ENCODE measurements at places on chromosomes 13 and 19.

GRCh38 chr13:113837560-113838355 lies 26.1 kb downstream of the GAS6 start:
- DNase-seq: peak; percentile 98

GRCh38 chr13:20105161-20105689 lies 55.6 kb downstream of the GJA3 start:
- DNase-seq: no peak

DNA sequence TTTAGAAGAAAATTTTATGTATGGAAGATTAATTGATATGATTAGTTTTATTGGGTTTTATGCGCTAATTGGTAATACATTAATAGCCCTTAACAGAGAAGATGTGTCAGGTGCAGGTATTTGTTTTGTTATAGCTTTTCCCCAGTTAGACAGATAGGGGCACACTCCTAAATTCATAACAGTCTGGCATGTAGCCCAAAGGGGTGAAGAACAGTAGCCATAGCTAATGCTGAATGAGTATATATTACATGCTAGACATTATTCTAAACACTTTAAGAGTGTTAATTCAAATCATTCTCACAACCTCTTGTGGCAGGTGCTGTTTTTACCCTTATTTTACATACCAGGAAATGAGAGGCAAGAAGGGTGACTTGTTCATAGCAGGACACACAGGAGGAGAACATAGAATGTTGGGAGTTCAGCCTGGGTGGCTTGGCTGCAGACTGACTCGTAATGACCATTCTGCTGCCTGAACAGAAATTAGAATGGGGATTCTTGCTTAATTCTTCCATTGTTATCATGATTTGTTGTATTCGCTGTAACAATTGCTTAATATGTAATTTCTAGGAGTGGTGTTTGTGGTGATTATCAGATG lies 20.1 kb downstream of the PCCA start:
- DNase-seq: no peak

- DNase-seq: no peak
Observed at GRCh38 chr19:57083711-57084110, 36.1 kb upstream of the USP29 start.

DNA sequence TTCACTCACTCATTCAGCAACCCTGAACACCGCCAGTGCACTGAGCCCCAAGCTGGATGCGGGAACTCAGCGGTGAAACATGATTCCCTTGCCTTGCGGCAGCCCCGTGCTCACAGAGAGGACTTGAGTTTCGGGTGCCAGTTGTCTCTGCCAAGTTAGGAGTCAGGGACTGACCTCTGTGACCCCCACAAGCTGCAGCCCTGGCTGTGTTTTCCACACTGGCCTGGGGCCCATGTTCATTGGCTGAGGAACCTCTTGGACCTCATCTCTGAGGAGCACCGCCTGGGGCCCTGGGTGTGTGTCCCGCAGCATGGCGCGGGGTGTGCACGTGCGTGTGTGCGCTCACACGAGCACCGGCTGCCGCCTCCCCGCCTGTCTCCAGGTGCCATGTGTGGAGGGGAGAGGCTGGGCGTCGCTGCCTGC lies 31.0 kb downstream of the CAPN12 start:
- DNase-seq: no peak

- peak; percentile 95 for DNase-seq
Observed at GRCh38 chr19:48872884-48873475, 759 bp downstream of the PPP1R15A start.

DNA sequence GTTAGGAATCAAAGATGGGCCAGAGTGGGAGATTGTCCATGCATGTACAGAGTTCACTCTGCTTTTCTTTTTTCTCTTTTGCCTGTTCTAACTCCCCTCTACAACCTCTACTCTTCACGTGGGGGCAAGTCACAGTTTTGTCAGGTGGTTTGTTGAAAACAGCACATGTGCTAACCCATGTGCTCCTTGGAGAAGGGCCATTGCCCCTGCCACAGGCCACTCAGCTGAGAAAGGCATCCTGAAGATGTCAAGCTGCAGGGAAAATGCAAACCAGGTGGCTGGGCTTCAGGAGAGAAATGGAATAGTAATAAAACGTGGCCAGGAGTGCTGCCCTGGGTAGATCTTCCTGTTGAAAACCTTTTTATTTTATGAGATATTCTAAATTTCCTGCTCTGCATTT lies 35.3 kb upstream of the SLC10A2 start:
- no peak for DNase-seq

DNA sequence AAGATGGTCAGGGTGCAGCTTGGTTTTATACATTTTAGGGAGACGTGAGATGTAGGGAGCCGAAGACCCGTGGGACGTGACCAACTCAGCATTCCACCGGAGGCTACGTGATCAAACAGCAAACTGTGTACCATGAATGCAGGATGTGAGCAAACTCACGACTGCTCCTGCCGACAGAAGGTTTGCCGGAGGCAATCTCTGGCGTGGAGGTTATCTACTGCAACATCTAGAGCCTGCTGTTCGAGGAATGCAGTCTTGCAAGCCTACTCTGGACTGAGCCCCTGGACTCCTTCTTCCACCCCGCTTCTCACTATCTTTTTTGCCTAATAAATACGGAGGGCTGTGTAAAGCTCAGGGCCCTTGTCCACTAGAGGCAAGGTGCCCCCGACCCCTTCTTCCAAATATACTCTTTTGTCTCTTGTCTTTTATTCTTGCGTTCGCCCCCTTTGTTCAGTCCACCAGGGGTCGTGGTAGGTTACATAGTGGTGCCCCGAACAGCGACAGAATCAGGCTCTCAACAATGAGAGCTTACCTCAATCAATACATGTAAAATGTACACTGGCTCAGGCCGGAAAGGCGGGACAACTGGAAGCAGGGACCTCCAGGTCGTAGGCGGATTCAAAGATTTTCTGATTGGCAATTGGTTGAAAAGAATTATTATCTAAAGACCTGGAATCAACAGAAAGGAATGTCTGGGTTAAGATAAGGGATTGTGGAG lies 8.9 kb upstream of the OR1I1 start:
- DNase-seq: peak; percentile 13

DNA sequence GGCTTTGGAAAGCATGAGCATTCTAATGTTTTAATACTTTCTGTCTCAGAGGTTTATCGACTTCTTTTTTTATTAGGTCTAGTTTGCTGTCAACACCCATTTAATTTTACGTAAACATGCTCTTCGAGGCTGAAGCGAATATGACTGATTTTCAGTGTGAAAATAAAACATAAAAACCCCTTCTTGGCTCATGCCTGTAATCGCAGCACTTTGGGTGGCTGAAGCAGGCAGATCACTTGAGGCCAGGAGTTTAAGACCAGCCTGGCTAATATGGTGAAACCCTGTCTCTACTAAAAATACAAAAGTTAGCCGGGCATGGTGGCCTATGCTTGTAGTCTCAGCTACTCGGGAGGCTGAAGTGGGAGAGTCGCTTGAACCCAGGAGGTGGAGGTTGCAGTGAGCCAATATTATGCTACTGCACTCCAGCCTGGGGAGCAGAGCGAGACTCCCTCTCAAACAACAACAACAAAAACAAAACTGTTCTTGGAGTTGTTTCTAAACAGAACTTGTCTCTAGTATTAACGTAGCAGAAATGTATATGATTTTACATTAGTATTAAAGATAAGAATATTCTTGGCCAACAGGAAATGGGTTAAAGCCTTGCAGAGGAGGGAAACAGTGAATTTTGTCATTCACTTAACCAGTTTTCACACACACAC lies 7.1 kb upstream of the IGFL3 start:
- DNase-seq: peak; percentile 13

DNA sequence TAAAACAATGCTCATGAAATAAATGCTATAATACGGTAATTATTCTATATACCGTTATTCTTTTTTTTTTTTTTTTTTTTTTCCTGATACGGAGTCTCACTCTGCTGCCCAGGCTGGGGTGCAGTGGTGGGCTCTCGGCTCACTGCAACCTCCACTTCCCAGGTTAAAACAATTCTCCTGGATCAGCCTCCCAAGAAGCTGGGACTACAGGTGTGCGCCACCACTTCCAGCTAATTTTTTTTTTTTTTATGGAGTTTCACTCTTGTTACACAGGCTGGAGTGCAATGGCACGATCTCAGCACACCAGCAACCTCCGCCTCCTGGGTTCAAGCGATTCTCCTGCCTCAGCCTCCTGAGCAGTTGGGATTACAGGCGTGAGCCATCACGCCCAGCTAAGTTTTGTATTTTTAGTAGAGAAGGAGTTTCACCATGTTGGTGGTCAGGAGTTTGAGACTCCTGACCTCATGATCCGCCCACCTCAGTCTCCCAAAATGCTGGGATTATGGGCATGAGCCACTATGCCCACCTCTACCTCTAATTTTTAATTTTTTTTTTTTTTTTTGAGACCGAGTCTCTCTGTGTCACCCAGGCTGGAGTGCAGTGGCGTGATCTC lies 6.9 kb downstream of the PPP1R15A start:
- no peak for DNase-seq

DNA sequence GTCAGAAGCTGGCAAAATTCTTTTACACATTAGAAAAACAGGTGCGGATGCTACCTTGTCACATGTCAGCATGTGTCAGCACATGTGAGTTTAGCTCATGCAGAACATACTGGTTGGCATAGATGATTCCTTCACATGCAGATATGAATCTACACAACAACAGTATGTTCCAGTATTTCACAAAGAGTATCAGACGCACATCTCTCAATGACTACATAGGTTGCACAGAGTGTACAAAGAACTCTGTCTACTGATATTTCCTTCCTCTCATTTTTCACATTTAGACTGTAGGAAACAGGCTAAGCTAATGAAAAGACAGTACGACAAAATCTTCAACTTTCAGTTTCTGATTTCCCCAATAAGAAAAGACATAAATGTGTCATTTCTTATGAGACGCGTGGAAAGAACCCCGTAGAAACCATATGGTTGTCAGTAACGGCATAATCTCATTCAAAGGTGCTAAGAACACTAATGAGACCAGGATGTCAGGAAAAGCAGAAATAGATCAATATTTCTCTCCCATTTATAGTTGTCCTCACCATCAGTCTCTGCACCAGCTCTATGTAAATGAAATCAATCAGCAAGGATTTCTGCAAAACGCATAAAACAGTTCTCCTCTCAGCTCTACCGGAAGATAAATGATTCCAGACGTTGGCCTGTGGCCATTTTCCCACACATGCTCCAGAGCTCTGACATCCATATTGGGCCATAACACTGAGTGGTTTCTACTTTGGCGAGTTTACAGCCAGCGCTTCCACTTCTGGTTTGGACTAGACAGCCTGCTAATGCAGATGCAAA lies 81.2 kb downstream of the STARD13 start:
- peak; percentile 94 for DNase-seq

DNA sequence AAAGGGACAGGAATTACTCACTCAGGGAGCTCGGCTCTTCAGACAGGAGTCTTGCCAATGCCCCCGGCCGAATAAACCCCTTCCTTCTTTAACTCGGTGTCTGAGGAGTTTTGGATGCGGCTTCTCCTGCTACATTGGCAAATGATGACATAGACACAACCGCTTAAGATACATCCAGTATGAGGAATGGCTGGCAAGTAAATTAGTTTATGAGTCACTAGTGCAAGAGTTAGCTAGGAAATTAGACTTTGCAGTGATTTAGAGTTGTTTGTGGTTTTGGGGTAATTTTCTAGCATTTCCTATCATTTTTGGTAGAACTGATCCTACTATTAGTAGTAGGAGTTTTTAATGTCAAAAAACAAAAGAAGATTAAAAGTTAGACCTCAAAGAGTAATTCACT lies 166.2 kb downstream of the SLITRK1 start:
- peak; percentile 17 for DNase-seq

DNA sequence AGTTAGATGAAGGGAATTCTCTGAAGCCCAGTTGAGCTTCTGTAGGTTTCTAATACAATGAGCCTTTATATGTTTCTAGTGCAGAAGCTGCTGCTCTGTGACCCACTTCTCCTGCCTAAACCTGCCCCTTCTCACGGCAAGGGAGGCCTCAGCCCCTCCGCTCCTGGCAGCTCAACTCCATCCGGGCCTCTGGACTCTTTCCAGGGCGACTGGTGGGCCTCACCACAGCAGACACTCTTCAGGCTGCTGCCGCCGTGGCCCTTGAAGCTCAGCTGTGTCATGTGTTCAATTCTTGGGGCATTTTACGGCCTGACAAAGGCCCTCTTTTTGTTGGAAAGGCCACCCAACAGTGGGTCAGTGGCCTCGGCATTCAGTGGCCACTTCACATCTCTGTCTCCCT lies 10.0 kb upstream of the C19orf33 start:
- DNase-seq: no peak

GRCh38 chr13:113895436-113895835 lies 31.6 kb upstream of the GAS6 start:
- DNase-seq: no peak

DNA sequence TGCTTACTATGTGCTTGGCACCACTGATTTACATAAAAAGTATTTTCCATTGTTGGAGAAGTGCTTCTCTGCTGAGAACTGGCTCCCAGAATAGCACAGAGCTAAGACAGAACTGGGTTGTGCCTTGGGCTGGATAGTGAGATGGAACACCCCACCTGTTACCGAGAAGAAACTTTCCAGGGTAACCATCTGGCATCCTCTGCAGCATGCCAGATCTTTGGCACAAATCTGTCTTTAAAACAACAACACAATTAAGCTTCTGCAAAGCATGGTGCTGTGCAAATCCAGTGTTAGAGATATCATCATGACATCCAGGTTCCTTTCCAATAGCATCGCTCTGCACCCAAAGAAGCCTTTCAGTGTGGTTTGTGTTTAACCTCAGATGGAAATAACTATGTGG lies 202.5 kb upstream of the RFC3 start:
- no peak for DNase-seq

DNA sequence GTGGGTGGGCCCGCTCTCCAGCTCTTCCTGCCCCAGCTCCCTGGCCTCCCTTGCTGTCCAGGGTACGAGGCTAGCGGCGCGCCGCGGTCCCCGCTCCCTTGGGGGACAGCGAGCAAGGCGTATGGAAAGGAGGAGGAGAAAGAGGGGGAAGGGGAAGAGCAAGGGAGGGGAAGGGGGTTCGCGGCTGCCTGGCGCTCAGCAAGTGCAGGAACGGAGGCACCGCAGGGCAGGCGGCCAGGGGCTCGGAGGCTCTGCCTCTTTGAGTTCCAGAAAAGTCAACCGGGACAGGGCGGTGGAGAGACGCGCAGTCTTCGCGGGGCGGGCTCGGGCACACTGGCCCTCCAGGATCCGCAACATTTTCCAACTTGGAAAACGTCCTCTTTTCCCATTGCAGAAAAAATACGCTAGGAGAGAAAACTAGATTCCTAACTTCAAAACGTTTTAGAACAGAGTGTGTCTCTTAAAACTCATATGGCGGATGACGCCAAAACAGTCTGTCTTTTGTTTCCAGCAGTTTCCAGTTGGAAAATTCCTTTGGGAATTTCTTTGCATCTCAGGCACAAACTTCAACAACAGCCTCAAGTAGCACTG lies 23.1 kb upstream of the TNFRSF19 start:
- peak; percentile 52 for DNase-seq

Data from fibroblast of skin of scalp (primary cell).